ENCODE measurements at places on chromosomes 1 and 21. TPM values are rescaled to one million over a fixed set of nuclear protein-coding genes. Genes with fewer than 3 reads are reported as not detected.

AIRE gene
- not detected for total RNA-seq

HSF2BP gene
- total RNA-seq = 2.4 TPM

ADAMTSL4 gene
- total RNA-seq = 3.5 TPM

TGFBR3 gene
- total RNA-seq = 1.3 TPM

ATG4C gene
- total RNA-seq = 5.1 TPM

FCRL2 gene
- not detected for total RNA-seq

GPR157 gene
- 3.1 TPM for total RNA-seq

DNA sequence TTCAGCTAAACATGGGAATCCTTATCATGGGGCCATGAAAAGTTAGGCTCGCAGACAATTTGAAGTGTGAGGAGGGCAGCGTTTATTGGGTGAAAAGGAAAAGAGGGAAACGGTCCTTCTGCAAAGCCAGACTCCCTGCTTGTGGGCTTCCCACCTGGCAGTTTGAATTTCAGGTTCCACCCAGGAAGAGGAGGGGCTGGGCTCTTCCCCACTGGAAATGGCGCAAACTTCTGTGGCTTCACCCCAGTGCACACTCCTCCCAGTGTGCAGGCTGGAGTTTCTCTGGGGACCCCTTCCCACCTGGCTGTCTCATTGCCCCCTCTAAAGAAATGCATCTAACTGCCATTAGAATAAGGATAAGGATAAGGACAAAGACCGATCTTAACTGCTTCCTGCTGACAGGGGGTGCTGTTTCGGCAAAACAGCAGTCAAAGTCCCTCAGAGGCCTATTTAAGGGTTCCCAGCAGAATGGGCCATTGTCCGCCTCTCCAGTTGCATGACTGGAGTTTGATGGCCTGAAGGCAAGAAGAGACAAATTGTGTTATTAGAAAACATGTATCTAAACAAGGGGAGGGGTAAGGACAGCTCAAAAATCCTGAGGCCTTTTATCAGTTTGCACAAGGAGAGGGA is 20.4 kb downstream of the AIM2 start:
- no peak for DNase-seq

GRCh38 chr1:44322367-44322766 is 32.7 kb downstream of the ERI3 start:
- no peak for DNase-seq

GRCh38 chr1:78236716-78237115 is 190.9 kb downstream of the GIPC2 start:
- peak; percentile 66 for DNase-seq

GRCh38 chr1:107515702-107516101 is 374.9 kb downstream of the NTNG1 start:
- no peak for DNase-seq

DNA sequence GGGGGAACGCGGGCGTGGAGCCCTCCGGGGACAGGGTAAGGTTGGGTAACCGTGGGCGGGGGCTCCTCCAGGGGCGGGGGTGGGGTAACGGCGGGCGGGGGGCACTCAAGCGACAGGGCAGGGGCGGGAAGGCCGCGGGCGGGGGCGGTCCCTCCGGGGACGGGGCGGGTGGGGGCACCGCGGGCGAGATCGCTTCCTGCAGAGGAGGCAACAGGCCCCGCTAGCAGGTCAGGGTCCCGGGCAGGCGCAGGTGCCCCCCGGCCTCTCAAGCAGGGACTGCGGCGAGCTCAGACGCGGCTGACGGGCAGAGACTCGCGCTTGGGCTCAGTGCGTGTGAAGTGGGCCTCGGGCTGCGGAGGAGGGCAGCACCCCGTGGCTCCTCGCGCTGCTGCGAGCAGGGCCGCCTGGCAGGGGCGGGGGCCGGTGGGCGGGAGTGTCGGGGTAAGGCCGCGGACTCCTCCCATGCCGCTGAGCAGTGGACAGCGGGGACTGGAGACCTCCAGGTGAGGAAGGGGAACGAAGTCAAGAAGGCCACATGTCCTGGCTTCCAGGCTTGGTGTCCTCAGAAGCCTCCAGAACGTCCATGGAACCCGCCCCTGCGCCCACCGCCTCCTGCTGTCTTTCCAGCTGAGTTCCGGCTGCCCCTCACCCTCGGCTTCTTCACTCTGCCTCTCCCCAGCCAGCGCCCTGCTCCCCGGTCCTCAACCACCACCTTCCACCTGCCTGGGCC is 627 bp upstream of the GNB1 start:
- DNase-seq = peak; percentile 78

DNA sequence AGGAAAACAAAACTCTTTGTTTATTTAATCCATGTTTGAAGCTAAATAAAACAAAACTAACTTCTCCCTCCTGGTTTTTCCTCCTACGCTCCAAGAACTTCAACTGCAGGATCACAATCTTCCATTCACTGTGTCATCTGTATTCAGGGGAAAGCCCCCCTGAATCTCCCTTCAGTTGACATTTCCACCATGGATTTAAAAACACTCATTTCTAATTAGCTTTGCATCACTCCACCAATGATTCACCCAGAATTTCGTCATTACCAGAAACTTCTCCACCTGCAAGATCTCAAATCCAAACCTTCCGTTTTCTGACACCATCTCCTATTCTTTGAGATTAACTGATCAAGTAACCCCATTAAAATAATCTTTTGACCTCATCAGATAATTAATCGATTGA is 10.9 kb upstream of the RGS5 start:
- DNase-seq = no peak

DNA sequence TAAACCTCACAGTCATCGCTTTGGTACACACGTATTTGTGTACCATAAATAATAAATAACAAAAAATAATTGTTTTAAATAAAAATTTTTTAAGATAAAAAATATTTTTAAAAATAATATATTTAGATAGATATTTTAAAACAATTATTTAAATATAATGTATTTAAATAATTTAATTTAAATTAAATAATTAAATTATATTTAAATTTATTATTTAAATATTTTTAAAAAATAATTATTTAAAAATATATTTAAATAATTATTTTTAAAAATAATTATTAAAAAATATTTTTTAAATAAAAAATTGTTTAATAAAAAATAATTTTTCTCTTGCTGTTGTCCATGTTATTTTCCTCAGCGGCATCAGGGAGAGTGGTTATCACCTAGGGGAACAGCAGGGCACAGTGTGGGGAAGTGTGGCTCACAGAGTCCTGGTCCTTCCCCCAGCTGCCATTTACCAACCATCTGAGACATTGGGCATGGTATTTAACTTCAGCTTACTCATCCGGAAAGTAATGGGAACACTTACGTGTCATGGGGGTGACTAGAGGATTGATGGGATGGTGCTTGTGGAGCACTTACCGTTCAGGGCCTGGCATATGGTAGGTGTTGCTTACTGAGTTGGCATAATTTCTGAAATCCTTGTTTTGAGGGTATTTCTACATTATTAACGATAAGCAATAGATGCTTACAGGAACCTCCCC is 92.9 kb upstream of the TSPAN2 start:
- no peak for DNase-seq

- DNase-seq = no peak
Observed at GRCh38 chr1:67629370-67630075, 55.5 kb upstream of the GADD45A start.

DNA sequence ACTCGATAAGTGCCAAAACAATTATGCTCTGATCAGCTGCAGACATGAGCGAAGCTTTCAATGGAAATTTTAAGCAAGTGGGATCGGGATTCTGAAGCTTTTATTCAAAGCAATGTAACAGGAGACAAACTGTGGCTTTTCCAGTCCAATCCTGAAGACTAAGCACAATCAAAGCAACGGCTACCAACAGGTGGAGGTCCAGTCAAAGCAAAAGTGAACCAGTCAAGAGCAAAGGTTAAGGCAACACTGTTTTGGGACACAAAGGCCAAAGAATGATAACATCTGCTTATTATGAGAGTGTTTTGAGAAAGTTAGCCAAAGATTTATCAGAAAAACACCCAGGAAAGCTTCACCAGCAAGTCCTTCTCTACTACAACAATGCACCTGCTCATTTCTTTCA is 170.1 kb downstream of the SEC16B start:
- no peak for DNase-seq

DNA sequence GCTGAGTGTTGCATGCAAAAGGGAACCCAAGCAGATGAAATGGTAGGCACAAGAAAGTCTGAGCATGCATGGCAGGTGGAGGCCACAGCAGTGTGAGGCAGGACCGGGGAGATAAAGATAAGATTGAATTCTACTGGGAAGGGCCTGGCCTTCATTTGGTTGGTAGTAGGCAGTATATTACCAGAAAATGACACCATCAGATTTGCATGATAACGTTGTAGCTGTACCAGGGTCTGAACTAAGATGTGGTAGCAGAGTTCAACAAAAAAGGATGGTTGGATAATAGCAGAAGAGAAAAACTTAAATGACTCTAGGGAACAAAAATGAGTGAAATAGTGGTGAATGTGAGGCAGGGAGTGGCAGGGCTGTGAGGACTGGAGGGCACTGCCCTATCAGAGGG is 75.6 kb upstream of the DNAJC6 start:
- DNase-seq = no peak

GRCh38 chr1:170555370-170555769 is 23.4 kb downstream of the GORAB start:
- DNase-seq = no peak

DNA sequence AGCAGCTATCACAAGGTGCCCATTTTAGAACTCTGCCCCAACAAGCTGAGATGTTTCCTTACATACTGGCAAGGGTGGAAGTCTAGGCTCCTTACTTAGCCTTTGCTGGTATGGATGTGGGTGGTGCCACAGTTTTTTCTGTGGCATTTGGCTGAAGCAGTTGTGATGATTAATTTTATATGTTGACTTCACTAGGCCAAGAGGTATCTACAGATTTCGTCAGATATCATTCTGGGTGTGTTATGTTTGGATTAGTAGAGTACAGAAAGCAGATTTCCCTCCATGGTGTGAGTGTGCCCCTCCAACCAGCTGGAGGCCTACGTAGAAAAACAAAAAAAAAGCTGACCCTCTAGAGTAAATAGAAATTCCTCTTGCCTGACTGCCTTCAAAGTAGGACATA is 317.0 kb downstream of the BARHL2 start:
- DNase-seq = peak; percentile 52

- DNase-seq = no peak
Observed at GRCh38 chr1:239891621-239892358, 199.9 kb upstream of the FMN2 start.

DNA sequence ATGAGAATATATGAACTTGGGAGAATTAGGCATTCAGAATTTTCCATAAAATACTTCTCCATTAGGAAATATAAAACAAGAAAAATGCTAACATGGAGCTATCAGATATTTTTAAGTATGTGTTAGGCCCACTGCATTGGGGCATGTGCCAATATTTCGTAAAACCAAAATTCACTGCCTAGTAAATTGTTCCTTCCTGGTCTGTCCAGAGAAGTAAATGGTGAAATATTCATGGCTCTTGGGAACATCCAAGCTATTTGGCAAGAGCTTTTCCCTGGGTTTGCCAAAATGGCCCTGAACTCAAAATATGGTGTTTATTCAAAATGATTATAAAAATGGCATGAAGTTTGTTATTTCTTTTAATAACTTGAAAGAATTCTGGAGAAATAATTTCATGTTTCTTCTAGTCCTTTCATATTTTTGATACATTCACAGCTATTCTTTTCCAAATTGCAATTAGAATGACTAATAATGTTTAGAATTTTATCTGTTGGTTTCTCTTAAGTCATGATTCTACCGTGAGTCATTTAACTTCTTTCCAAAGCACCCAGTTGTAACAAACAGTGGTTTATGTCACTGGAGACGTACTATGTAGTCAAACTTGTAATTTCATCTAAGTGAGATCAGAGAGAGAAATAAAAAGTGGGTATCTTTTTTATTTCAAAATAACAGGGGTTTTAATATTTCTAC is 25.7 kb upstream of the SLC19A2 start:
- DNase-seq = peak; percentile 55

GRCh38 chr1:118978914-118979701 is 9.0 kb downstream of the TBX15 start:
- DNase-seq = peak; percentile 37

- DNase-seq = no peak
Observed at GRCh38 chr1:236809148-236809547, 14.1 kb downstream of the MTR start.

GRCh38 chr1:232626452-232626851 is 3.5 kb downstream of the SIPA1L2 start:
- no peak for DNase-seq

GRCh38 chr1:150207281-150207971 is 28.5 kb downstream of the ANP32E start:
- no peak for DNase-seq

- DNase-seq = no peak
Observed at GRCh38 chr1:24077278-24077978, 34.5 kb downstream of the MYOM3 start.

- DNase-seq = no peak
Observed at GRCh38 chr21:36454093-36454531, 25.8 kb downstream of the CLDN14 start.

- no peak for DNase-seq
Observed at GRCh38 chr21:28893687-28894086, 99.0 kb downstream of the LTN1 start.

DNA sequence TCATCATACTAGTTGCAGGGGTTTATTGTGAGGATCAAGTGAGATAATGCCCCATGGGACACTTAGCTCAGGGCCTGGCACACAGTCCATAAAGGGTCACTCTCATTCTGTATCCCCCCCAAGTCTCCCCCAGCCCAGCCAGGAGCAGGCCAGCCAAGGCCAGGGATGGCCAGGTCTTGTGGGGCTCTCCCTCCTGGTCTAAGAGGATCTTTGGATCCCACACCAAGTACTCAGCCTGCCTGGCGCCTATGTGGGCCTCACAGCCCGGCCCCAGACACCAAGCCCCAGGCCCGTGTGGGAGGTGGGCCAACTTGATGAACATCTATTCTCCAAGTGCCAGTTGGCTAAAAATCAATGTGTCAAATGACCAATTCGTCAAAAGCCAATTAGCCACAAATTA is 117.8 kb downstream of the GLIS1 start:
- DNase-seq = no peak

- DNase-seq = no peak
Observed at GRCh38 chr1:179205284-179205683, 24.2 kb downstream of the ABL2 start.

- no peak for DNase-seq
Observed at GRCh38 chr1:190739926-190740325, 262.3 kb upstream of the BRINP3 start.

All from MG63 (cell line).